Panc1 (cell line): ENCODE measurements at places on chromosomes 1 and 21.

DNA sequence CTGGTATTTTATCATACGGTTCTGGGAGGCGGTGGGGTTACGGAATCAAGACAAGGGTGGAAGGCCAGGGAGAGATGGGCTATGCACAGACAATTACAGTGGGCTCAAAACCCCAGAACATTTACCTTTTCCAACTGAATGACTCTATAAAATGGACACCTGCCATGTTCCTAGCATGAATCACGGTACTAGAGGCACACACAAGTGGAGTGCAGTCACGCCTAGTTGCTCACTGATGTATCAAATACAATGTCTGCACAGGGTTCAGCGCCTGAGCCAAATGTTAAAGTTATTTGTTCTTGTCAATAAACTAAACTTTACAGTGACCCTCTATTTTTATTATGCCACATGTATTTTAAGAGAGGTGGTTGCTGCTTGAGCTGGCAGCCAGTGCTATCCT lies 121.4 kb downstream of the ATG4C start:
- no peak for DNase-seq

DNA sequence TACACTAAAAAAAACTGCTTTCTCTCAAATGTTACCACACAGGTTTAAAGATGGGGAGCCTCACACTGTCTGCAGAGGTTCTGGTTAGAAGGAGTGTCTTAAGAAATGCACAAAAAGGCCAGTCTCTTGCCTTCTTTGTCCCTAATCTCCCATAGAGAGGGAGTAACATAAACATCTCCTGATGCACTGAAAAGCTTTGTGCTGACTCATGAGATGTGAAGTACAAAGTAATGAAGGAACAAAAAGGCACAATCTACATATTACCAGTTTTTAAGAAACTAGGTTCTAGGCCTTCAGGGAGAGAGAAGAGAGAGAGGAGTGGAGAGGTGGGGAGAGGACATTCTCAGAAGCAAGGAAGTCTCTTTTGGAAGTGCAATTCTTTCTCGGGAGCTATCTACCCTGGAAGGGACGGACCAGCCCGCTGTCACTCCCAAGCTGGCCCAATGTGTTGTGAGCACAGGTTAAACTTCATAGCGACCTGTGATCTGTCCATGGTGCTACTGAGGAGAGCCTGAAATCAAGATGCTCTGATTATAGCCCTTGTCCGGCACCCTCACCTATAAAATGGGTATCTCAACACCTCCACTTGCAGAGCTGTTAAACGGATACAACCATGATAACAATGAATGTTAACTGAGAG lies 458.1 kb downstream of the DISC1 start:
- no peak for DNase-seq

DNA sequence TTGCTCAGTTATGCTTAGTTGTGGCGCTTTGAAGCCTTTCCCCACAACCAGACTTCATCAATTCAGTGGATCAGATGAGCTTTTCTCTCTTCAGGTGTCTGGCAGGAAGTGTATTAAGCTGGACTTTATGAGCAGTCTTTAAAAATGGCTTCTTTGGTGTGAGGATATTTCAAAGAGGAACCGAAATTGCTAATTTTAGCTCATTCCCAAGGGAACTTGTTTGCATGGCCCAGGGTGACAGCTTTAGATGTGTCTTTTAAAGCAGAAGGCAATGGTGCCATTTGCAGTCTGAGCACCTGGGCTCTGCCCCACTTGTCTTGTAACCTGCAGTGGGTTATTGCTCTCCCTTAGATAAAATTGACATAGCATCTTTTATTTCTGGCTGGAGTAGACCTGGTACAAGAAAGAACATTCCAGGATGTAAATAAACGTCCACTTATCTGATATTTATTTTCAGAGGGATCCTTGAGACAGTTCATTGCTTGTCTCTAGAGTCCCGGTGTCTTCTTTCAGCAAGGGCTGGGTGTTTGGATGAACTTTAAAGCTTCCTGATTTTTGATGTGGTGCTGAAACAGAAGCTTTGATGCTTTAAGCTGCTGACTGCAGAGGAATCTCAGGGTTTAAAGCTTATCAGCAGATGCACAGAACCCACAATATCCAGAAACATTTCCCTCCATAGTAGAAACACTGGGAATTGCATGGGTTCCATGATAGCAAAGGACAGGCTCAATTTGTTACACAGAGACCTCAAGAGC lies 241.7 kb downstream of the ADGRL2 start:
- DNase-seq = no peak

DNA sequence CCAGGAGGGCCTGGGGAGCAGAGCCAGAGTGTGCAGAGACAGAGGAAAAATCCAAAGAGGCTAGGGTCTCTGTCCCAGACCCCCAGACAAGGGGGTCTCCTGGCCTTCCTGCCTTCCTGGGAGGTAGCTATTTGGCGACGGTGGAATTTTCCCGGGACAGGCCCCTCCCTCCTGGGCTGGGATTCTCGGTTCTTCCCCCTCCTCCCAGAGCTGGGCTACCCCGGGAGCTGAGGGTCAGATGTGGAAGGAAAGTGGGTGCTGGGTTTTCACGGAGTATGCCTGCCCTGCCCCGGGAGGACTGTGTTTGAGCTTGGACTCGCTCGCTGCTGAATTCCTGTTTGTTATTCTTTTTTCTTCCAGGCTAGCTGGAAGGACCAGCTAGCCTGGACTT lies 759 bp downstream of the AMPD2 start:
- no peak for DNase-seq

- DNase-seq = no peak
Measured at GRCh38 chr1:30605441-30605920, 117.9 kb downstream of the MATN1 start.

DNA sequence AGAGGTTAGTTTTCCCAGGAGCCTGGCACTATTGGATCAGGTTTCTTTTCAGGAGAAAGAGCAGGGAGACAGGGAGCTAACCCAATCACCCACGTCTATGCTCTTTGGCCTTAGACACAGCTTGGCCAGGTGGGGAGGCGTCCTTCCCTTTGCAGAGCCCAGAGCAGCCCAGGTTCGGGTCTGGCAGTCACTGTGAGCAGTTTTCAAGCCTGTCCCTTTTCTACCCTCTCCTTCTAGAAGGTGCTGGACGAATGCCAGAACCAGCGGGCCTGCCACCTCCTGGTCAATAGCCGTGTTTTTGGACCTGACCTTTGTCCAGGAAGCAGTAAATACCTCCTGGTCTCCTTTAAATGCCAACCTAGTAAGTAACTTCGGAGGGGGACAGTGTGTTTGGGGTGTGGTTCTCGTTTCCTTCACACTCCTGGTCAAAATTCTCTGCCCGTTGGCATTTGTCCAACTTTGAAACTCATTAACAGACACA lies 44.9 kb downstream of the EVA1C start:
- DNase-seq = no peak

- DNase-seq = no peak
Measured at GRCh38 chr1:214913966-214914365, 168.6 kb upstream of the KCNK2 start.

GRCh38 chr21:28068455-28069358 lies 924.0 kb downstream of the LTN1 start:
- DNase-seq = no peak
